Stimulated activated CD8-positive, alpha-beta memory T cell treated with anti-CD3 and anti-CD28 coated beads, Interleukin-4, amount 100 ng/mL, for 4 hours (primary cell): ENCODE measurements at places on chromosomes 2 and 18.

- no peak for DNase-seq
These were observed 88.5 kb downstream of the MEIS1 start for GRCh38 chr2:66523377-66523969.

- no peak for DNase-seq
These were observed 7.3 kb downstream of the TEX261 start for GRCh38 chr2:70987386-70987785.

- DNase-seq, result no peak
These were observed 21.4 kb downstream of the KIF3C start for GRCh38 chr2:25960920-25961319.

DNA sequence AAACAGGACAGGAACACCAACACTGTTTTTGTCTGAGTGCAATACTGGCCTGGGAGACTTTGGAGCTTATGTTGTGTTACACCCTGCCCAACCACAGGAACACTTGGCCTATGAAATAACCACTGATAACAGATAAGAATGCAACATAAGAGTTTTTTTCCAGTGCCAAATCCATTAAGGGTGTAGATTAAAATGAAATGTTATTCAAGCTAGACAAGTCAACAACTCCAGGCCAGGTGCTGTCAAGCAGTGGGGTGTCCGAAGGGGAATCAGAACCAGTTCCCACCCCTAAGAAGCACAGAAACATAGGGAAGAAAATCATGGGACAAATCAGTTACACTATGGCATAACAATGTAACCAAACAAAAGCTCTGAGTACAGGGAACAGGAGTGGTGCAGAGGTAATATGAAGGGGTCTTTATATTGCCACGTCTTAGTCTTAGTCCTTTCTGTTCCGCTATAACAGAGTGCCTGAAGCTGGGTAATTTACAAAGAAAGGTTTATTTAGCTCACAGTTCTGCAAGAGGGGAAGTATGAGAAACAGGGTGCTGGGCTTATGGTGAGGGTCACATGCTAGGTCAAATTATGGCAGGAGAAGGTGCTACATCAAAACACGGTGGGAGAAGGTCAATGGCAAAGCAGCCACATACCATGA lies 3.8 kb downstream of the AFG3L2 start:
- no peak for DNase-seq
